ENCODE measurements at places on chromosomes 13 and 19.

DNA sequence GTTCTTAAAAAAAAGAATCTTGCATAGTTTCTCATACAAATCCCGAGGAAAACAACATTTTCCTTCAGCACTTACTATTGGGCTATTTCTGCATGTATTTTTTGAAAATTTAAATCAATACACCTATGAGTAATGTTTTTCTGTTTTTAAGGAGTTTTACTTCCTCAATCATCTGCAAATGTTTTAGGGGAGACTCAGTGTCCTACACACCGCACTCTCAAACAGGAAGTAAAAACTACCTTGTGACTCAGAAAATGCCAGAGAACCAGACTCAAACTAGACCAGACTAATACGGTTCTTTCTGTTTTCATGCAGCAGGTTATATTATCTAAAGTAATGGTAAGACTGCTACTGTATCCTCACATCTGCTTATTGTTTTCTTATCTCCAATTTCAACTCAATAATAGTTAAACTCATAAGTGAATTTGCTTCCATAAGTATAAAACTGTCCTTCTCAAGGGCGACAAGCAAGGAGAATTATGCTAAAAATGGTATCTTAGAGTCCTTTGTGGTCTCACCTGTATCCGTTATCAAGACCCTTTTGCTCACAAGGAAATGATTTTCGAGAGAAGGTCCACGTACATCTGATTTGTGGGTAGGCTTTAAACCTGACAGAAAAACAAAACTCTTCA, 52.5 kb downstream of the FLT3 start:
- no peak for DNase-seq

DNA sequence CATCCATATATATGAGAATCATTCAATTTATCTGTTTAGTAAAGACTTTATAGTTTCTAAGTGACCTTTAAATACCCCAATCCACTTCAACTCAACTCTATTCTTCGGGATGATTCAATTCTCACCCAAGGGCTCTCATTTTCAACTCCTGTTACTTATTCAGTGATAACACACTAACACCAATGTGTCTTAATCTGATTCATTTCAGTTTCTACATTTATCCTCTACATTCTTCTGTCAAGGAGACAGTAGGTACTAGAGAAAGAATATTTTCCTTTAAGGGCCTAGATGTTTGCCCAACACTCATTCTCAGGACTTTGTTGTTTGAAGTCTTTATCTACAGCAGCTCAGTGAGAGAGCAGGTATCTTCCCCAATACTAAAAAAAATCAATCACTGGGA, 7.1 kb downstream of the ARGLU1 start:
- no peak for DNase-seq

GRCh38 chr19:35731779-35732405, 10.4 kb downstream of the IGFLR1 start:
- no peak for DNase-seq

DNA sequence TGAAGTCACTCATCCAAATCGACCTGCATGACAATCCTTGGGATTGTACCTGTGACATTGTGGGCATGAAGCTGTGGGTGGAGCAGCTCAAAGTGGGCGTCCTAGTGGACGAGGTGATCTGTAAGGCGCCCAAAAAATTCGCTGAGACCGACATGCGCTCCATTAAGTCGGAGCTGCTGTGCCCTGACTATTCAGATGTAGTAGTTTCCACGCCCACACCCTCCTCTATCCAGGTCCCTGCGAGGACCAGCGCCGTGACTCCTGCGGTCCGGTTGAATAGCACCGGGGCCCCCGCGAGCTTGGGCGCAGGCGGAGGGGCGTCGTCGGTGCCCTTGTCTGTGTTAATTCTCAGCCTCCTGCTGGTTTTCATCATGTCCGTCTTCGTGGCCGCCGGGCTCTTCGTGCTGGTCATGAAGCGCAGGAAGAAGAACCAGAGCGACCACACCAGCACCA, 5.9 kb downstream of the SLITRK5 start:
- DNase-seq, result no peak

DNA sequence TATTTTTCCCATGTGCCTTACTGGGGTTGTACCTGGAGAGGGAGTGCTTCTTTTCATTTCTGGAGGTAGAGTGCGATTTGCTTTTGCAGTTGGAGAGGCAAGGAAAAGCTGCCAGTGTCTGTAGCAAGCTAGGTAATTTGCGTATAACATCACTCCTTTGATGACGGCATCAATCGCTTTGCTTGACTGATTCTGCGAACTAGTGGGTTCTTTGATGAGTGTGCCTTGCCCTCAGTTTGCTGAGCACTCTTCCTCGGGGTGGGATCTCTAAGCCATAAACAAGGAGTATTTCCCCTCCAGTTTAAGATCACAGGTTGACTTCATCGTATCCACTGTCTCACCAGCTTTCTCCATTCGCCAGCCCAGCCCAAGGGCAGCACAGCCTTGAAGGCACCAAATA, 344.5 kb downstream of the KCNRG start:
- DNase-seq, result no peak

DNA sequence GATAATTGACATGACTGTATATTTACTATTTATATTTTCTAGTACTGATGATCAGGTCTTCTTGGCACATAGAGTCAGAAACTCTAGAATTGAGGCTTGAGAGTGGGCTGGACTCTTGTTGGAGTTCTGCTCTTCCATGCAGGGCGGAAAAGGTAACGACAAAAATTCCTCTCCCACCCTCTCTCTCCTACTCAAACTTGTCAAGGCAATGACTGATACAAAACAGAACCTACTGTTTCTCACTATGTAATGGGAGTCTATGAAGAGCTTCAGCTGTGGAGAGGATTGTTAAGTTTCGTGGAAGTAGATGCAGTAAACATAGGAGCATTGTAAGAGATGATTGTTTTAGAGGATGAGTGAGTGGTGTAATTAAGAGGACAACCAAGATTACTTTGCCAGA, 8.8 kb downstream of the EDNRB start:
- no peak for DNase-seq

DNA sequence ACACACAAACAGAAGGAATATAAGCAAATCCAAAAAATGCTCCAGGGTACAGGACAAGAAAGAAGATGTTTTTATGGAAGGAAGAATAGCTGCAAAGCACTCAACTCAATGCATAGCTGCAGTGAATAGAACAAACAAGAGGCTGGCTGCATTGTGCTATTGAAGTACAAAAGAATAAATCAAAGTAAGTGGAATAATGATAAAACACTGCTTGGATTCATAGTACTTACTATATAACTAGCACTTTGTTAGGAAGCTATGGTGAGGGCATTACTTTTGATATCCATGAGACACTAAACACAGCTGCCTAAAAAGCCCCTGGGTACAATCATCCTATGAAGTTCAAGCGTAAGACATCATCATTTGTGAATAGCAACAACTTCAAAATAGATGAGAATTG, 350.1 kb downstream of the PCDH9 start:
- DNase-seq, result no peak

DNA sequence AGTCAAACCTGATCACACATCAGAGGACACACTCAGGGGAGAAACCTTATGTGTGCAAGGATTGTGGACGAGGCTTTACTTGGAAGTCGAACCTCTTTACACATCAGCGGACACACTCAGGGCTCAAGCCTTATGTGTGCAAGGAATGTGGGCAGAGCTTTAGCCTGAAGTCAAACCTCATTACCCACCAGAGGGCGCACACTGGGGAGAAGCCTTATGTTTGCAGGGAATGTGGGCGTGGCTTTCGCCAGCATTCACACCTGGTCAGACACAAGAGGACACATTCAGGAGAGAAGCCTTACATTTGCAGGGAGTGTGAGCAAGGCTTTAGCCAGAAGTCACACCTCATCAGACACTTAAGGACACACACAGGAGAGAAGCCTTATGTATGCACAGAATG, 8.2 kb upstream of the ZNF527 start:
- DNase-seq, result no peak

DNA sequence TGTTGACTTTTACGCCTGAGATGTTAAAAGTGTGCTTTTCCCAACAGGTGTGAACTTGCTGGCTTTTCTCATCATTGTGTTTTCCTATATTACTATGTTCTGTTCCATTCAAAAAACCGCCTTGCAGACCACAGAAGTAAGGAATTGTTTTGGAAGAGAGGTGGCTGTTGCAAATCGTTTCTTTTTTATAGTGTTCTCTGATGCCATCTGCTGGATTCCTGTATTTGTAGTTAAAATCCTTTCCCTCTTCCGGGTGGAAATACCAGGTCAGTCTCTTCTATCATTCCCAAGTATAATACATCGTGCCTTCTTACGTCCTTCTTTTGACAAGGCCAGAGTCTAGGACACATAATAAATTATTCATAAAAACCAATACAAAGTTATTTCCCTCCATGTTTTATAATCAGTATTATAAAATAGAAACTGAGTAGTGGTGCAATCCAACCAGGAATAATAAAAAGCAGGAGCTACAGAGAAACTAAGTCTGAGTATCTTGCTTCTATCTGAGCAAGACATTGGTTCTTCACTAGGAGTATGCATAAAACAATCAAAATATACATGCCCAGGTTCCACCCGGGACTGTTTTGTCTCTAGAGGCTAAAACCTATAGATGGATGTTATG, 57.9 kb downstream of the RXFP2 start:
- DNase-seq, result no peak

GRCh38 chr13:77868717-77869116, 49.9 kb downstream of the EDNRB start:
- DNase-seq, result no peak

GRCh38 chr19:17086834-17087233, 11.3 kb downstream of the MYO9B start:
- no peak for DNase-seq

GRCh38 chr19:17847538-17848366, at the start of gene JAK3:
Gene JAK3, minus strand, starts transcription at chr19:17847982. Its CDS starts 3,565 bp downstream, at chr19:17844417.
- no peak for DNase-seq

DNA sequence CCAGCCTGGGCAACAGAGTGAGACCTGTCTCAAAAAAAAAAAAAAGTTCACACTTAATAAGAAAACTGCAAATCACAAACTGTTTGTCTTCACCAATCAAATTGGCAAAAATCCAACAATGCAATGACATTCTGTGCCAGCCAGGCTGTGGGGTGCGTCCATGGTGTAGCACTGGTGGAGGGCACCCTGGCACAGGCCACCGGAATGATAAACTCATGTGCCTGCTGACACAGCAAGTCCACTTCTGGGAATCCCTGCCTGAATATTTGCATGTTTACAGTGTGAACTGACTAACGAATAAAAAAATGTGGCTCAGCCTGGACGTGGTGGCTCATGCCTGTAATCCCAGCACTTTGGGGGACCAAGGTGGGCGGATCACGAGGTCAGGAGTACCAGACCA, 1.6 kb upstream of the LRRC25 start:
- no peak for DNase-seq

GRCh38 chr13:73714522-73714921, 419.7 kb downstream of the KLF12 start:
- DNase-seq, result no peak

- DNase-seq, result no peak
Measured at GRCh38 chr19:11581740-11582139, 4.3 kb upstream of the ACP5 start.

DNA sequence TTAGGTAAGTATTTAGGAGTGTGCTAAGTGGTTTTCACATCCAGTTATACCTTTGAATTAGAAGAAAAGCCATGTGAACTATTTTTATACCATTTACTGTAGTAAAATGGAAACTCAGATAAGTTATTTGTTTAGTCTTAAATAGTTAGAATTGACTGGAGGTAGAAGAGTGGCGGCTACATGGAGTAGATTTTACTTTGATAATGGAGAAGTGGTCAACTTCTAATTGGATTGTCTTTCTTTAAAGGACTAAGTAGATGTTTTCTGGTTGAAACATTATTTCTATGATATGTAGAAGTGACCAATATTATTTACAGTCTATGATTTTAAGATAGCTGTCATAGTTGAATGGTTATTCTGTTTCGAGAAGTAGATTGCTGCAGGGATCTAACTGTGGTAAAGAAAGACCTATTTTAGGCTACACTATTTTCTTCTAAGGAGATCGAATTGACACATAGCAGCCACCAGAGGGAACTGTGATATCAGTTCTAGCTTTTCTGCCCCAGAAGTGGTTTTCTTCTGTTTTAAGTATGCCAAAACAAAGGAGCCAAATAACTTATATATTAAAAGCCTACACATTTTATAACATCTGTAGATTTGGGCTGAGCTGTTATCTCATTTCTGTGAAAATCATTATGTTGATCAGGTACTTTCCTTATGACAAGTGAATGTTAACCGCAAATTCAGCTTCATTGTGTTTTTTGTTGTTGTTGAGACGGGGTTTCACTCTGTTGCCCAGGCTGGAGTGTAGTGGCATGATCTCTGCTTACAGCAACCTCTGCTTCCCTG, 26.1 kb downstream of the ZMYM2 start:
- DNase-seq, result no peak

DNA sequence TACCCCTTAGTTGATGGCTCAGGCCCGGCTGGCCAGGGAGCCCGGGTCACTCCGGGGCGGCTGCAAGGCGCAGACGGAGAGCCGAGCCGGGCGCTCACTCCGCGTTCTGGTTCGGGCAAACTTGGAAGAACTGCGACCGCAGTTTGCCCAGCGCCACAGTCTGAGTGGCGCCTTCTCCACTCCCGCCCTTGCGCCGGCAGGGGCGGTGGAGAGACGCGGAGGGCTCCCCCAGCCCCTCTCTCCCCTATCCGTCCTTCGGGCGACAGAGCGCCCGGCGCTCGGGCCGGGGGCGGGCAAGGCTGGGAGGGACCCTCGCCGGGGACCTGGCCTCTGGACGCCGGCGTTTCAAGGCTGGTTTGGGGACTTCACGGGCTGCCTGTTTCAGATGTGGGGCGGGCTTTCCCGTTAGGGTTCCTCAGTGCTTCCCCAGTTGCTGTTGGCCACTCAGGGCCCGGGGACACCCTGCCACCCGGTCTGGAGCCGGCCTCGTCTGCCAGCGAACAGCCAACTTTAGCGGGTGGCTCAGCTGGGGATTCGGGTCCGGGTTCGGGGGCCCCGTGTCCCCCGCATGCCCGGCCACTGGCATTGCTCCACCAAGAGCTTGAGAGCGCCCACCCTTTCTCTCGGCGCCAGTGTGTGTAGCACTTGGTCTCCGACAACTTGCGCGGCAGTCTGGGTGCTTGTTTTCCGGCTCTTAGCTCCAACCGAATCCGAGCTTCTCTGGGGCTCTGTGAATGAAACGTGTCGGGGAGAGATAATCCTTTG, 1.5 kb downstream of the GPC6 start:
- DNase-seq, result no peak
